Activated CD4-positive, alpha-beta T cell treated with anti-CD3 and anti-CD28 coated beads for 1 hour (primary cell): ENCODE measurements at places on chromosomes 13 and 19.

DNA sequence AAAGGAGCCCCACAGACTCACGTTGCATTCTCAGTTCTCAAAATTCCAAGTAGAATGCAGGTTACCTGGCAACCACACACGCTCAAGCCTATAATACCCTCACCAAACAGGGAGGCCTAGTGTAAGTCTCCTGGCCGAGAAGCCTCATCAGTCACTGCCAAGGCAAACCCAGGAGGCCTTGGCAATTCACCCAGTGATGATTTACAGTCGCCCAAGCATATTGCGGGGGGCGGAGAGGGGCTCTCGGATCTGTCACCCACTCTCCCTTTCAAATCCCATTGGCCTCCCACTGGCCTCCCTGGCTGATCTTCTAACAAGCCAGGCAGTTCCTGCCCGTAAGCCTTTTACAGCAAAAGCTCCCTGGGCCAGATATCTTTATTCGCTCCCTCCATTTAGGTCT is 1.1 kb downstream of the AKAP8L start:
- no peak for DNase-seq

GRCh38 chr19:7292950-7293761 is 1.1 kb downstream of the INSR start:
- DNase-seq: no peak

GRCh38 chr13:41006306-41006705 is 12.8 kb downstream of the ELF1 start:
- DNase-seq: no peak

DNA sequence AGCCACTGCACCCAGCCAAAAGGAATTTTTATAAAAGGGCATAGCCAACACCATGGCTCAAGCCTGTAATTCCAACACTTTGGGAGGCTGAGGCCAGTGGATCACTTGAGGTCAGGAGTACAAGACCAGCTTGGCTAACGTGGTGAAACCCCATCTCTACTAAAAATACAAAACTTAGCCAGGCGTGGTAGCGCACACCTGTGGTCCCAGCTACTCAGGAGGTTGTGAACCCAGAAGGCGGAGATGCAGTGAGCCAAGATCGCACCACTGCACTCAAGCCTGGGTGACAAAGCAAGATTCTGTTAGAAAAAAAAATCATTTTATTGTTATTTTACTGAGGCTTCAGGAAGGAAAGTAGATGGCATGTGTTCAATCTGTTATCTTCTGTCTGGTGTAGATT is 31.3 kb upstream of the FOXO1 start:
- no peak for DNase-seq

GRCh38 chr19:54160182-54160811 is 776 bp upstream of the LENG1 start:
- DNase-seq: no peak

DNA sequence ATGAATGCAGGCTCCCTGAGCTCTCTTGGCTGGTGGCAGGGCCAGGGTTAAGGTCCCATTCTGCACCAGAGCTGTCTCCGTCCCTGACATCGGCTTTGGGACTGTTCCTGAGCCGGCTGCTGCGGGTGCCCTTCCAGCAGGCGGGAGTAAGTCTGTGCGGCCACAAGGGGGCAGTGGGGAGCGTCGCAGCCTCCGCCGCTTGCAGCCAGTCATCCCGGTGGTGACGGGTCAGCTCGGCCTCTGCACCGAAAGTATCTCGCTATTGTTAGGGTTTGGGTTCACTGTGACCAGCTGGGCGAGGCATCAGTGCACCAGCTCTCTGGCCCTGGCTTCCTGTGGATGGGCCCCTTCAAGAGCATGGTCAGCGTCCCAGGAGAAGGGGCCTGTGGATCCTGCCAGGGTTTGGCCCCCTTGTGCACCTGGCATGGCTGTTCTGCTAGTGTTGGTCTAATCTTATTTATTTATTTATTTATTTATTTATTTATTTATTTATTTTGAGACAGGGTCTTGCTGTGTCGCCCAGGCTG is 15.1 kb downstream of the NDUFB7 start:
- DNase-seq: peak; percentile 51
